ENCODE measurements at places on chromosomes 7 and 10.

DNA sequence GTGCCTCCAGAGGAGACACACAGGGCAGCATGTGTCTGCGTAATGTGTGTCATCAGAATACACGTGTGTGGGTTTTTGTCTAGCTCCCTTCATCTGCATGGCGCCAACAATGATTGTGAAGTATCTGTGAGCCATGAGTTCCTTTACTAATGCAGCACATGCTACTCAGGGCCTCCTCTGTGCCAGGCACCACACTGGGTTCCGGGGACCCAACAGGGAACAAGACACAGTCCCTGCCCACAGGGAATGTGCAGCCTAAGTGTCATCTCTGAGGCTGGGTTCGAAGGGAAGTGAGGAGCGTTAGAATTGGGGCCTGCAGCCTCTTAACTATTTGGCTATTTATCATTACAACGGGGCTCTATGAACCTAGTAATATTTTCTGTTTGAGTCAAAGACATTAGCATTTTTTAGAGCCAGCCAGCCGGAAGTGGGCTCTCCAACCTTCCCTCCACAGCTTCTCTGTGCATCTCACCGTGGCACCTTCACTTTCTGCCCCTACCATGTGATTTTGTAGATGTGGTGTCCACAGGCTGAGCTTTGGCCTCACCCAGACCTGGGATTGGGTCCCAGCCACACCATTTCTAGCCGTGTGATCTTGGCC lies 43.9 kb upstream of the SRGN start:
- DNase-seq, result no peak

- DNase-seq, result no peak
Observed at GRCh38 chr10:21130683-21131442, 233.8 kb upstream of the NEBL start.

- DNase-seq, result no peak
Observed at GRCh38 chr10:118282670-118283069, 59.5 kb downstream of the FAM204A start.

GRCh38 chr10:36556468-36556867 lies 568.9 kb upstream of the ANKRD30A start:
- DNase-seq, result no peak

DNA sequence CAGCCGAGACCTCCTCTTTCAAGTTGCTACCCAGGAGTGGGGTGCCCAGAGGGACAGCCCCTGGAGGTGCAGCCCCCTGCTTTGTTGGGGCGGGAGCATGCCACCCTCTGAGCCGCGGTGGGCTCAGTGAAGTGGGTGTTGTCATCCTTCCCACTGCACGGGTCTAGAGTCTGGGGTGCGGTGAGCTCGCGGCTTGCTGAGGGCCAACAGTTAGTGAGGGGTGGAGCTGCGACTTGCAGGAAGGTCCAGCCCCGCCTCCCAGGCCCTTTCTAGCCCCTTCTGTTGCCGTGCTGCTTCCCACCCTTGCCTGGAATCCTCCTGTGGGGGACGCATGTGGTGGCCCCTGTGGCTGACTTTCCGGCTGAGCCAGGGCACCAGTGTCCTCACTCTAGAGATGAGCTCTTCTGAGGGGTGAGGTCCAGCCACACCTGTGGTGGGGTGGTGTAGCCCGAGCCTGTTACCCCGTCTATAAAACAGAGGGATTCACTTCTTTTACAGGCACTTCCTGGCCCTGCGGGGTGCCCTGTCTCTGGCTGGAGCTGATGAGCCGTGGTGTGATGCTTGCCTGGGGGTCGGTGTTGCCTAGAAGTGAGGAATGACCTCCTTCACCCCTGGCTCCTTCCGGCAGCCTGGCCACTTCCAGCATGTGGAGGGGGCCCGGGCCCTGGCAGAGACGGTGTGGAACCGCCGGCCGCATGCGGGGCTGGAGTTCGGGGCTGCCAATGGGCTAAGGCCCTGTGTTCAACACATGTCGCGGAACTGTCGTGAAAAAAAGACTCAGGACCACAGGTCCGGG lies 127.9 kb downstream of the FAM53B start:
- no peak for DNase-seq

GRCh38 chr10:132294561-132295318 lies 13.0 kb downstream of the STK32C start:
- DNase-seq, result no peak

DNA sequence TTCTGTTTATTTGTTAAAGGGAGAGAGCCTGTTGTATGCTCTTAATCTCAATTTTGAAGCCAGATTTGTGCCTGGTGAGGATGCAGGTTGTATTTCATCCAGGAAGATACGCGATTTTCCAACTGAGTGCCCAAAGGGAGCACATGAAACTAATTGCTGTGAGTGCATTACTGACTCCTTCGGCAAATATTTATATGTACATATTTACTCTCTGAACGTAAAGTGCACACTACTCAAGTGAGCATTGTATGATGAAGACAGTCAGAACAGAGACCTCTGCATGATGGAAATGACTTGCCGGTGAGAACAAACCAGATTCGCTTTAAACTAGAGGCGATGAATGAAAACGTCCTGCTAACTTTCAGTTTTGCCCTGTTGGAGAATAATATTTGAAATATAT lies 130.1 kb downstream of the MALRD1 start:
- no peak for DNase-seq

- no peak for DNase-seq
Observed at GRCh38 chr7:23944131-23944530, 234.1 kb downstream of the STK31 start.

- DNase-seq, result peak; percentile 58
Observed at GRCh38 chr7:99837649-99838361, 10.0 kb downstream of the CYP3A43 start.

DNA sequence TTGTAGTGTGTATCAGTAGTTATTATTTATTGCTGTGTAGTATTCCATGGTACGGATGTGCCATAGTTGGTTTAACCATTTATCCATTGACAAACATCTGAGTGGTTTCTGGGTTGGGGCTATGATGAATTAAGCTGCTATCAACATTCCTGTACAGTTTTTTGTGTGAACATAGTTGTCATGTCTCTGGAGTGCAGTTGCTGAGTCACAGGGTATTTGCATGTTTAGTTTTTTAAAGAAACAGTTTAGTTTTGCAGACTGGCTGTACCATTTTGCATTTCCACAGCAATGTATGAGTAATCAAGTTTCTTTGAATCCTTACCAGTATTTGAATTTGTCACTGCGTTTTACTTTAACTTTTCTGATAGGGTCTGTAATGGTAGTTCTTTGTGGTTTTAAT lies 516.7 kb upstream of the CELF2 start:
- DNase-seq, result no peak

DNA sequence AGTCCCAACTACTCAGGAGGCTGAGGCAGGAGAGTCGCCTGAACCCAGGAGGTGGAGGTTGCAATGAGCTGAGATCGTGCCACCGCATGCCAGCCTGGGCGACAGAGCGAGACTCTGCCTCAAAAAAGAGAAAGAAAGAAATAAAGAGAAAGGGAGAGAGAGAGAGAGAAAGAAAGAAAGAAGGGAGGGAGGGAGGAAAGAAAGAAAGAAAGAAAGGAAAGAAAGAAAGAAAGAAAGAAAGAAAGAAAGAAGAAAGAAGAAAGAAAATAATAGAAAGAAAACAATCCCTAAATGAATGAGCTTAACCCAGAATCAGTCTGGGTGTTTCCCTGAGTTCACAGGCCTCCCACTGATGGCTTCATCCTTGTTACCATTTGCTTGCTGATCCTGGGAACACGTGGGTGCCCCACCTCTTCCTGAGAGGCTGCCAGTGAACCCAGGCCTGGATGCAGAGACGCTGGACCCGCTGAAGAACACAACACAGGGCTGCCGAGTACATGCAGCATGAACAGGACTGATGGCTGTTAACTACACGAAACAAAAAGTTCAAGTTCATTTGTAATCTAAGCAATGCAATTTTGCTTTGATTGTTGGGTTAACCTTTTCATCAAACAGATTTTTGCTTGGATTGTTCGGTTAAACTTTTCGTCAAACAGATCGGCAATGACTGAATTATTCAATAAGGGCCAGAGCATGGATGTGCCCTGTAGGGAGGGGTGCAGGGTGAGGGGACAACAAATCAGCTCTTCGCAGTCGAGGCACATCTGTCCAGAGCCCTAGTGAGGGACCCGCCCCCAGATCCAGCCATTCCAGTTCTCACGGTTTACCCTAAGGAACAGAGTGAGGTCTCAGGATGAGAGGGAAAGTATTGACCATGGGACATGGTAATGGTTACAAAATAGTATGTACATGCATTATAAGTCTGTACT lies 11.5 kb downstream of the NPFFR1 start:
- no peak for DNase-seq

GRCh38 chr7:84390845-84391244 lies 196.3 kb upstream of the SEMA3A start:
- DNase-seq, result no peak

DNA sequence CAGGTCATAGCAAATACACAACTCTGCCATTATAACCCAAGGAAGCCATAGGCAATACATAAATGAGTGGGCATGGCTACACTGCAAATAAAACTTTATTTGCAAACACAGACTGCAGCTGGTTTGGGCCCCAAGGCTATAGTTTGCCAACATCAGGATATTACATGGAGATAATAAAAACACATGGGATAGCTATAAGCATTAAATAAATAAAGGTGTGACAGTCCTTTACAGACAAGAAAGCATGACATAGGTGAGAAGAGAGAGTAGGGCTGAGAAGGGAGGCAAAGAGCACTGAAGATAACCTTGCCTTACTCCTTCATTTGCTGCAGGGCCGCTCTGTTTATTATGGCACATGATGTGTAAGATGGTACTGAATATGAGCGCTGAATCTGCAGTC lies 135.1 kb upstream of the GHITM start:
- DNase-seq, result no peak

- no peak for DNase-seq
Observed at GRCh38 chr7:27746978-27747377, 7.0 kb downstream of the TAX1BP1 start.

GRCh38 chr7:92731335-92732063 lies 104.9 kb downstream of the CDK6 start:
- DNase-seq, result no peak

DNA sequence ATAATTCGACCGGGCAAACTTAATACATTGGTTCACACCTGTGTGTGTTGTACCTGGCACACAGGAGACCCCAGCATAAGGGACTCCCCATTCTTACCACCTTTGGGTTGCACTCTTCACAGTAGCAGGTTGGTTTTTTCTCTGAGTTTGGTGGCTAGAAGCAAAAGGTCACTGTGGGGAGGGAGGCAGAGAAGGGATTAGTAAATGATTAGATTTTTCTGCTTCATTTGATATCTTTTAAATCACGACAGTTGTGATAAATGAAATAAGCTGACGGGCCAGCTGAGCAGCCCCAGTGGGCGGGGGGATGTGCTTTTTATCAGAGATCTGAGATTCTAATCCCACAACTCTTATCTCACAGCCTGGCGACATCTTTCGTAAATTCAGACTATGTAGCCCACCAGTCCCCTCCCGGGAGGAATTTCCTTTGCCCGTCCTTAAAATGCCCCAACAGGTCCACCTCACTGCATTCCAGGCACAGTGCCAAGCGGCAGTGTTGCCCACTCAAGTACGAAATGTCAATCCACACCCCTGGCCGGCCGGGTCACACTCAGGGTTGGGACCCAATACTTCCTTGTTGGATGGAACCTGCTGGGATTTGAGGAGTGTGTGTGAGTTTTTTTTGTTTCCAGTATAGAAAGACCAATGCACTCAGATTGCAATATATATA lies 10.5 kb upstream of the KCP start:
- no peak for DNase-seq

DNA sequence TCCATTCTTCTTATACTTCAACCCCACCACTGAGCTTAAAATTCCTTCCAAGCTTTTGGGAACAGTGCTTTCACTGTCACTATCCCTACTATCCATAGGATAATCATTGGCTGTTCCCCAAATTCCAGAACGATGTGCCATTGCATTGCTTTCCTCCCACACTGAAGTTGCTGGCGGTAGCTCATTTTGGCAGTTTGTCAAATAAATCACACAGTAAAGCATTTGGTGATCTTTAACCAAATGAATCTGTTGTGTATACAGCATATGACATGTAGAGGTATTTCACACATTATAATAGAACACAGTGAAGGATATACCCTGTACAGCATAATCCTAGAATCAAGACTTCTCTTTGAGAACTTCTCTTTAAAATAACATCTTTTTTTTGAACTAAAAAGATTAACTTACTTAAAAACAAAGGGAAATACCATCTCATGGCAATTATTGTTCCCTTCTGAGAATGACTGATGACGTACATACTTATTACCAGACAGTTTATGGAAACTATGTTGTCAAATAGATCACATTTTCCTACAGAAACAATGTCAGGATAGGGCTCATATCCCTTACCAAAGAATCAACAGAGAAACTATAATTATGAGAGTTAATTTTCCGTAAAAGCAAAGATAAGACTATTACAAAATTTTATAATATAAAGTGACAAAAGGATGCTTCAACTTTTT lies 93.6 kb downstream of the CTNNA3 start:
- DNase-seq, result no peak

DNA sequence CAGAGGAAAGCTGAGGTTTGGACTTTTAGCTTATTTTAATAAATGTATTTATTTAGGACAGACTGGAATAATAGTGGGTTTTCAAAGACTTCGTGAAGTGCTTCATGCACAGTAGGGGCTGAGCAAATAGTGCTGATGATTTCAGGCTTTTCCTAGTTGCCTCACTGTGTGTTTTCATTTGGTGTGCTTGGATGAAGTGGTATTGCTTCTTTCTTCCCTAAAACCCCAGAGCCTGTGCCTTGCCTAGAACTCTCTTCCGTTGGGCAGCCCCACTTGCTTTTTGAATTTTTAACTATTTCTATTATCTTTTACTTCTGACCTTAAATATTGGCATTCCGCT lies 49.6 kb downstream of the ARID5B start:
- DNase-seq, result no peak

GRCh38 chr10:29748109-29748650 lies 113.4 kb upstream of the SVIL start:
- no peak for DNase-seq

DNA sequence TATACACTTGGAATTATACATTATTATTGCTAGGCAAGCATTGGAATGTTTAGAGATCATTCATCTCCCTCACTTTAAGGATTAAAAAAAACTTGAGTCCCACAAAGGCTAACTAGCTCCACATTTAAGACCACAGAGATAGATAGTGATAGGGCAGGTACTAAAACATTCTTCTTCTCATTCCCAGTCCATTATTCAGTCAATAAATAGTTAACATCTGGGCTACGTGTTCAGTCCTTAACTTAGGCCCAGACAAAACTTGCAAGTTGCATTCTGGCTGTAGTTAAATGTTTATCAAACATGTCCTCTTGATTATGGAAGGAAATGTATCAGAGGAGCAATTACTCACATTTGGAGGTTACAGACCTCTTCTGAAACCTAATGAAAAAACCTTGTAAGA lies 2.4 kb downstream of the GNG11 start:
- no peak for DNase-seq

Measured in LoVo (cell line).